ENCODE measurements at places on chromosomes 16 and 17.

GRCh38 chr17:19011581-19011980, 7.0 kb upstream of the FAM83G start:
- DNase-seq: no peak

- DNase-seq: no peak
Observed at GRCh38 chr16:11142261-11142630, 113.8 kb downstream of the SOCS1 start.

GRCh38 chr17:45197108-45197507, 24.6 kb upstream of the FMNL1 start:
- DNase-seq: no peak

GRCh38 chr17:3893003-3893719, at the start of gene CAMKK1:
Gene CAMKK1 (minus strand): TSS chr17:3893053. CDS start chr17:3885687, 7,366 bp downstream.
- peak; percentile 54 for DNase-seq
